ENCODE measurements at places on chromosomes 2 and 18.

DNA sequence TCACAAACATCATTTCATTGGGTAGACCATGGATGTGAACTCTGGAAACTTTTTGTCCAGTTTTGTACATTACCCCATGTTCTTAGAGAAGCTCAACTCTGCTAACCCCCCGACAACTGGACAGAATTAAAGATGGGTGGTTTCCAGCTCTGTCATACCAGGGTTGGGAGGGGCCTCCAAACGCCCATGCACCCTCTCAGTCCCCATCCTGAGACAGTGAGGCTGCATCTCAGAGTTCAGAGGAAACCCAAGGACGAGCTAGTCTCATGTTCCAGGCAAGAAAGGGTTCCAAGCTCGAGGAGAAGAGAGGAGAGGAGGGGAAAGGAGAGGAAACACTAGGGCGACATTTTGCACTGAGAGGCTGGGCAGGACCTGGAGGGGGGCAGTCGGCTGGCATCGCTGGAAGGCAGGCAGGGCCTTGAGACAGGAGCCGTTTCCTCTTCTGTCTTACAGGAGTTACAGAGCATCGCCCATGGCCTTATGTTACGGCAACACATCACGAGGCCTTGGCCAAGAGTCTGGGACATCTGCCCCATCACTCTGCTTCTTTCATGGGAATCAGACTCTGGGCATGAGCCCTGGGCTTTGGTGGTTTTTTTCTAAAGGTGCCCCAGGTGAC lies 16.4 kb downstream of the MAL start:
- no peak for DNase-seq

DNA sequence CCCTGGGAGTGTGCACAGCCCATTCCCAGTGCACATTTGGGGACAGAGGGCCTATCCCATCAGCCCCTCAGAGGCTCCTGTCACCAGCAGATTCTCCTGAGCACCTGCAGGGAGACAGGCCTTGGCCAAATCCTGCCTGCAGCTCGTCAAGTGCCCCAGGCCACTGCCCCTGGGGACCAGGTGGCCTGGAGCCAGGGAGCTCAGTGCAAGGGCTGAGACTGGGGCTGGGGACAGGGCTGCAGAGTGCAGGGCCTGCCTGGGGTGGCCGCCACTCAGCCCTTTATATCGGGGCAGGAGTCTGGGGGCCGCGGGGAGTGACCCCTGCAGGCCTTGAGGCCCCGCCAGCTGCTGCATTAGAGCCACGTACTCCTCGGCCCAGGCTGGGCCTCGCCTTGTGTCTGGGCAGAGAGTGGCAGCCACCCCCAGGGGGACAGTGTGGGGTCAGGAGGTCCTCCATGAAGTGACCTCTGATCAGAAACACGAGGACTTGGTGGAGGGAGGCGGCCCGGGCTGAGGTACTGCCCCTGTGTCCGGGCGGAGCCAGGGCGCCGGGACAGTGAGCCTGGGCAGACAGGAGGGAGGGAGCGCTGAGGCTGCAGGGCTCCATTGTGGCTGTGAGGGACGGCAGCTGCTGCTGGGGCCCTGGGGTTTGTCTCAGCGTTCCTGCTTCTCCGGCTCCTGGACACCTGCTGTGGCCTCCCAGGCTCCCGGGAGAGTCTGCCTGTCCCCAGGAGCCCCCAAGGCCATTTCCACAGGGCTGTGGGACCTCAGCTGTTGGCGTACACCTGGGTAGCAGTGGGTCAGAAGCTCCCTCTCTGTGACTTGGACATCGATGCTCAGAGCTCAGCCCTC lies 24.2 kb downstream of the GPC1 start:
- DNase-seq: no peak

DNA sequence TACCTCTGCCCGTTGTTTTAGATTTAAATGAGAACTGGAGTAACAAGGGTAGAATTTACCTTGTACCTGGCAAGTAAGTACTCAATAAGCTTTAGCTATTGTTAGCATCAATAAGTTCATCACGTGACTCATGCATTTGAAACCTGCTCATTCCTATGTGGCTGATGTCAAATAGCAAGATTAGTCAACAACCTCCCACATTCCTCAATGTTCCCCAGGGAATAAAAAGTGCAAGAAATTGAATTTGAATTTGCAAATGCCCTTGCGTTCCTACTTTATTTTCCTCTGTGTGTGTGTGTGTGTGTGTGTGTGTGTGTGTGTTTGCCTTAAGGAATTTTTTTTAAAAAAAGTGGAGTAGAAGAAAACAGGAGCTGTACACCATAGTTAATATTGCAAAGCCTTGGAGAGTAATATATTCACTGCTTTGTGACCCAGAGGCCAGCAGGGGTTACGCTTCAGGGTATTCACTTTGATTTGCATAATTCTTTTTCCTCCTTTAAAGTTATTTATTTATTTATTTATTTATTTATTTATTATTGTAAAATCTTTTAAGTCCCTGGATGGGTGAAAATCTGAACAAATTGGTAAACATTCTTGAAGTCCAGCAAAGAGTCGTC lies 43.9 kb upstream of the DNAH7 start:
- DNase-seq: no peak

GRCh38 chr2:235497096-235497495 lies 3.3 kb downstream of the AGAP1 start:
- no peak for DNase-seq

GRCh38 chr2:155733091-155733853 lies 599.2 kb downstream of the NR4A2 start:
- no peak for DNase-seq

- no peak for DNase-seq
Observed at GRCh38 chr2:38690499-38691420, 24.8 kb downstream of the GALM start.

DNA sequence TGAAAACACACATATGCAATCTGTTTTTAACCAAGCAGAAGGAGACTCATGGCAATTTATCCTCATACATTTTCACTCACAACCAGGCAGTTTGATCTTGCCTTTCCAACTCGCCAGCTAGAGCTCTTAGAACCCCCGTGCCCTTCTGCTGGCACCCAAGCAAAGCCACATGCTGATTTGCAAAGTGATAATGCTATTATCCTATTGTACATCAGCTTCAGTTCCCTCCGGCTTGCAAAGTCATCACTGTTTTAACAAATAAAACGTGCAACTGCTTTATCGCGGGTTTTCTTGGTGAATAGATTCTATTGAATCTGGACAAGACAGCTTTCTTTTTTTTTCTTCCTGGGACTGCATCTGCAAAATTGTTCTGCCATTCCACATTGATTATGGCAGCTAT lies 314.6 kb downstream of the LNPK start:
- no peak for DNase-seq

- no peak for DNase-seq
Observed at GRCh38 chr18:10681581-10682367, 155.9 kb downstream of the NAPG start.

DNA sequence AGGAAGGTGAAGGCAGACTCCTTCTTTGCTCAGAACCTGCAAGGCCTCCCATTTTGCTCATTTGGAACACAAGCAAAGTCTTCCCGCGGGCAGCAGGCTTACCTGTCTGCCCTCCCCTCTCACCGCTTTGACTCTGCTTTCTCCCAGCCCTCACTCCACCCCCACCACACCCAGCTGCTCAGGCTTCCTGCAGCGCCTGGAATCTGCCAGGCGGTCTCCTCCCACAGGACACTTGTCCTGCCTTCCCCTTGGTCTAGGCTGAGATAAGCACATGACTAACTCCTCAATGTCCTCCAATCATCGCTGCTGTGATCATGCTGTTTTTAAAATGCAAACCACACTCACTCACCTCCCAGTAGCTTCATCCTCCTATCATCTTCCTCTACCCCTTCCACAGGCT lies 430.0 kb downstream of the ZNF516 start:
- DNase-seq: no peak

DNA sequence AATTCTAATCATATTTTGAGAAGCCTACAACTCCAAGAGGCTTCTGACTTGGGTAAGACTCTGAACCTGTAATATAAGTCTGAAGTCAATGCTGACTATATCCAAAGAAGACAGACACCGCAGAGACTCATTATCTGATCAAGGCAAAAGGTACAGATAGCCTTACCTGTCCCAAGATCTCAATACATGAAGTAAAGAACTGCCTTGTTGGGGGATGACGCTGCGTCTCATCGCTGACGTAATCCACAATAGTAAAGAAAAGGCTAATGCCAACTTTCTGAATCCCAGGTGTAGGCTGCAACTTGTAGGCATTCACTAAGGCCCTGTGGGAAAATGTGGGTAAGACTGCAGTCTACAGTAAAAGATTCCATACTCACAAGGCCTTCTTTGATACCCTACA lies 62.1 kb downstream of the SIGLEC15 start:
- no peak for DNase-seq

DNA sequence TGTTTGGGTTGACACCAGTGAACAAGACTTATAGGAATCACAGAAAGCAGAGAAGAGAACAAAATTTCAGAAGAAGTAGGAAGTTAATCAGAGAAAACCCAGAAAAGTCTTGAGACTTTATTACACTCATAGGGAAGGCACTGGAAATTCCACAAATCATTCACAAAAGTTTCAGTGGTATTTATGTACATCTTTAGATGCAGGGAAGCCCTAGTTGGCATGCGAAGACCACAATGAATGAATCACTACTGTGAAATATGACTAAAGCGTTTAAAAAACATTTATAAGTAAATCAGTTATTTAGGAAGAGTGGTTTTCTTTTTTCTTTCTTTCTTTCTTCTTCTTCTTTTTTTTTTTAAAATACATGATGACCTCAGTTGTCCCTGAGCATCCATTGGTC lies 105.1 kb downstream of the NUP35 start:
- DNase-seq: no peak

DNA sequence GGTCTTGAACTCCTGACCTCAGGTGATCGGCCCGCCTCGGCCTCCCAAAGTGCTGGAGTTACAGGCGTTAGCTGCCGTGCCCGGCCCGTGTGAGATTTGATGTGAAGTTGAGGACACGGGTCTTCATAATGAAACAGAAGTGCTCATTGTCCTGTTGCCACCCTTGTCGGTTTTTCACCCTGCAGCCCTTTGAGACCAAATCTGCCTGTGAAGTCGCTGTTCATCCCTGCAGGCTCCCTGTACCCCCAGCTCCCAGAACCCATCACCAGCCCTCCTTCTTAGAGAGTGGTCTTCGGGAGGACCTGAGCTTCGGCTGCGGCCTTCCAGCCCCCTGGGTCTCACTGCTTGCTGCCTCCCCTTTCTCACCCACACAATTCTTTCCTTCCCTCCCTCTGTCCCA lies 325.2 kb downstream of the GBX2 start:
- no peak for DNase-seq

- DNase-seq: no peak
Observed at GRCh38 chr2:121282800-121283385, 2.1 kb downstream of the TFCP2L1 start.

GRCh38 chr18:77088963-77089722 lies 43.4 kb downstream of the MBP start:
- no peak for DNase-seq

DNA sequence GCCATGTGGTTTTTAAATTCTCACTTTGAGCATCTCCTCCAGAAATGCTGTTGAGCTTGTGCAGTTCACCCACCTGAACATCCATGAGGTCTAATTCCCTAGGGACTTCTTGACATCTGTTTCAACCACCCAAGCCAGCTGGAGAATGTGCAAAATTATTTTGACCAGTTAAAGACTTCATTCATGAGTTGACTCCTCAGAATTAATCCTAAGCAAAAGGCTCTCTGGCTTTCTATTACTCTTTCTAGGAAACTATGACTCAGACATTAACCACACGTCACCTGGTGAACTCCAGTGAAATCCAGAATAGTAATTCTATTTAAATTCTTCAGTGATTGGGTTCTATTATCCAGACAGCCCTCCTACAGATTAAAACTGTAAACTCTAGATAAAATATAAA lies 247.5 kb downstream of the NBAS start:
- DNase-seq: no peak

- no peak for DNase-seq
Observed at GRCh38 chr18:64132871-64133270, 16.0 kb downstream of the LINC00305 start.

DNA sequence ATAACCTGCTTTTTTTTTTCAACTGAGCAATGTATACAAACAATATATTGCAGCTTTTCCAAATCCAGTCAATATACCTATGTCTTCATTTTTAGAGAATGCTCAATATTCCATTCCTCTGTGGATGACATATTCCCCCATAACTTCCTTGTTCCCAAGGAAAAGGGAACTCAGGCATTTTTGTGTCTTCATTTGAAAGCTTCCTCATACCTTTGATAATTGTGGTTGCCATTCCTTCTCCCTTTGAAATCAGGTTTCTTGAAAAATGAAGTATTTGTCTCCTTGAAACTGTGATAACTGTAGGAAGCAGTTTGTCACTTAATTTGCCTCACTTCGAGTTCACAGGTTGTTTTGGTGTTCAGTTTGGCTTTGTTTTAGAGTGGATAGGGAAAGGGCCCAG lies 13.5 kb downstream of the ELAC1 start:
- DNase-seq: no peak

DNA sequence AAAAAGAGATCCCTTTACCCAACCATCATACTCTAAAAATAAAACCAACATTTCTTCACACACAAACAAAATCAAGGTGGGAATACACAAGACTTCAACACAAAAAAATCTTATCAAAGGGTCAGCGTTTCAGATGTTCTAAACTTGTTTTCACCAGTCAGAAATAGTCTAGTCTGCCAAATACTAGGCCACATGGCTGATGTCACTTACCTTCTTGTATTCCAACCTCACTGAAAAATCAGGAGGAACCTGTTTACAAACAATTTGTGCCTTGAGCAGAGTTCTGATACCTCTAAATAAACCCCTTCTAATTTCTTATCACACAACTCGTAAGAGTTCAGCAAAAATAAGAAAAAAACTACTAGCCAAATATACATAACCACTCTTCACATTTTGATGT lies 20.1 kb downstream of the FEZ2 start:
- DNase-seq: no peak

DNA sequence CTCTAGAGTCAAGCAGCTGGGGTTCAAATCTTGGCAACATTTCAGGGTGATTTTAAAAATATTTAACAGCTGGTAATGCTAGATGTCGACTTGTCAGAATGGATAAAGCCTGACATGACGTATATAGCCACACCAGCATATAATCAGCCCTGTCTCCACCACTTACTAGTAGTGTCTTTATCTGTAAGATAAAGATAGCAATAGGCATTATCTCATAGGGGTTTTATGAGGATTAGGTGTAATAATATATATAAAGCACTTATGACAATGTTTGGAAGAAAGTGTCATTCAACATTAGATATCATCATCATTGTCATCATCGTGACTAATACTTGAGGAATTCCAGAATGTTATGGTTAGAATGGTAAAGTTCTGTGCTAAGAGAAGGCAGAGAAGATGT lies 369.0 kb upstream of the CWC22 start:
- DNase-seq: no peak

- DNase-seq: no peak
Observed at GRCh38 chr2:200442471-200442870, 67.4 kb downstream of the KCTD18 start.

DNA sequence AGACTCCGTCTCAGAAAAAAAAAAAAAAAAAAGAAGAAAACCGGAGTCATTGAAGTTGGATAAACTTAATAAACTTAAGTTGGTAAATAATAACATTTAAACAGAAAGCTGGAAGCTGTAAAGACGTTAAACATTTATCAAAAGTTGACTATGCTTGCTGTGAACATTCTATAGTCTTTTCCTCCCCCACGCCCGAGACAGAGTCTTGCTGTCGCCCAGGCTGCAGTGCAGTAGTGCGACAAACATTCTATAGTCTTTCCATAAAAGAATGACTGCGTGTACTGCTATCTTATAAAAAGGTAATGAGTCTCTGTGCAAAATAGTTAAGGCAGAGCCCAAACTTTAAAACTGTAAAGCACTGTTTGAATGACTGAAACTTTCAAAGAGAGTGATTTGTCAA lies 45.2 kb downstream of the PPP4R1 start:
- no peak for DNase-seq

Data from stimulated activated CD4-positive, alpha-beta T cell treated with anti-CD3 and anti-CD28 coated beads, Interleukin-1b, Interleukin-23, amount 100 ng/mL, for 4 hours (primary cell).